ENCODE measurements at places on chromosomes 12 and 14.

DNA sequence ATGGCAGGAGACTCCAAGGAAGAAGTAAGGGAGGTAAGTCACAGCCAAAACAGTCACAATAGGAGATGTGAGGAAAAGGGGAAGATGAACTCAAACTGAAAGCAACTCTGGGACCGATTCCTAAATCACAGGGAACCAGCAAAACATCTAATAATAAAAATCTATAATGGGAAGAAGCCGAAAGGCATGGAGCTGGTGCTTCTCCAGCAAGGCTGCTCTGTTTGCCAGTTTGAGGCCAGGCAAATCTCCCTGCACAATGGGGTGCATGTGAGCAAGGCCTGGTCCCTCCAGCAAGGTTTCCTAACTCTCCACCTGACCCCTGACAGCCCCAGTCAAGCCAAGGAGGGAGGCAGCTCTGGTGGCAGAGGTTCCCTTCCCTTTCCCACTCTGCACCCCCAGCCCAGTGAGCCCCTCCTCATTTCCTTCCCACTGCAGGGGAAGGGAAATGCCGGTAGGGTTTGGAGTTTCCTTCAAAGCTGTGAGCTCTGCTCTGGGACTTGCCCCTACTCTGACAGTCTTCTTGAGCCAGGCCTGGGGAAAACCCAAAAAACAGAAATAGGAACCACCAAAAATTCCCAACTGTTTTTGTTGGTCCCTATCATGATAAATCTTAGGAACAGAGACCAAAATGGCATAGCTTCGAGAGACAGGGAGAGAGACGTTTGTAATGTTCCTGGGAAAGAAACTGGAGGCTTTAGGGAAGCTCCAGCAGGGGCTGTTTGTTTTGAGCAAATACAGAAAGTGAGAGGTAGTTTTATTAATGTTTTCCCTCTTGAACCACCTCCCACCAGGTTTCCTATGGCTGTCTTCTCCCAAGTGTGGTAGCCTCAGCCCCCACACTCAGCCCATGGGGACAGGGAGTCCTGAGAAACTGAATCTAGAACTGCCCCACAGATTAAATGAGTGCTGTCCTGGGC, 34.6 kb downstream of the FMNL3 start:
- DNase-seq = no peak

DNA sequence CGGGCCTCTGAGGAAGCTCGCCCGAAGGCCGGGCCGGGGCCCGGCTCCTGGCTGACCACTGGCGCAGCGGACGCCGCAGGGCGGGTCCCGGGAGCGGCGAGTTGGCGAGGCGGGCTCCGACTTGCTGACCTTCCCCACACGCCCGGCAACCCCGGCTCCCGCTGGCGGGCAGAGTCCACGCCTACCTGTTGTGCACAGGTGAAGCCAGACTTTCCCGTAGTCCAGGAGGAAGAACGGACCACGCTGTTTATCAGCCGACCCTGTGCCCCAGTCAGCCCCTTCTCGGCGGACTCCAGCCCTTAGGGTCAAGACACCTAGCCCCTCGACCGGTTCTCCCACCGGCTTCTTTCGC, 407 bp downstream of the HEATR5A start:
- no peak for DNase-seq

DNA sequence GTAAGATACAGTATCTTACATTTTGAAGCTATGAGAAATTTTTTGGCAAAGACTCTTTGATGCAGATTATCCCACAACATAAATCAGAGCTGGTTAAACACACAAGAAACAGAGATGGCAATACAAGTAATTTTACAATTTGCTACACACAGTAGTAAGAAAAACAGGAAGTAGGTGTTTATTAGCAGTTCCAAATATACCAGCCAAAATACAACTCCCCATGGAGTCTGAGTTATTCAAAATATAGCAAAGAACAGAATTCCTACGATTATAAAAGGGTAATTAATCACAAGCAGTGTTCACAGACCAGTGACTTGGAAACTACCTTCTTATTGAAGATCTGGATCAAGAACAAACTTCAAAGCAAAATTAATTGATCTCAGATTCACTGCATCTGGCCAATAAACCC, 83.9 kb downstream of the BMP4 start:
- no peak for DNase-seq

- no peak for DNase-seq
These were observed 54.1 kb downstream of the DUSP16 start for GRCh38 chr12:12508612-12509011.

GRCh38 chr12:115918763-115919162, 358.7 kb downstream of the MED13L start:
- DNase-seq = no peak

DNA sequence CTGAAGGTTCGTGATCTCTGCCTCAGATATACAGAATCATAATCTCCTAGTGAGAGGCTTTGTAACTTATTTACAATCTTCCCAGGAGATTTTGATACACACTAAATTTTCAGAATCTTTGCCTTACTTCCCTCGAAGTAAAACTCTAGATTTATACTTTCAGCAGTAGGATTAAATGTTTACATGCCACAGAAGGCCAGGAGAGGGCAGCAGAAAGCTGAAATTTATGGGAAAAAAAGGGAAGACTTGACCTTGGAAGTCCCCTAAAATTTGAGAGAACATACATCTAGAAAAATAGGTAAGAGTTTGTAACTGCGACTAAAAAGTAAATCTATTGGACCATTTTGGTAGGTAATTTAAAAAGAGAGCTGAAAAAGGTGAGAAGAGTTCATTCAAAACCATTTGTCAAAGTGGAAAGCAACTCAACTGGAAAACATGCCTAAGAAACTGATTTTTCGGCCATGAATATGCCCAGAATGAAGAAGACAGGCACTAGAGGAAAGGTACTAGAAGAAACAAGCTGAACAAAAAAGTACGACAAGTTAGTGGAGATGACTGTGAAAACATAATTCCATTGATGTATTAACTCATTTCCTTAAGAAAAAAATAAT, 242.0 kb upstream of the MDGA2 start:
- DNase-seq = no peak

DNA sequence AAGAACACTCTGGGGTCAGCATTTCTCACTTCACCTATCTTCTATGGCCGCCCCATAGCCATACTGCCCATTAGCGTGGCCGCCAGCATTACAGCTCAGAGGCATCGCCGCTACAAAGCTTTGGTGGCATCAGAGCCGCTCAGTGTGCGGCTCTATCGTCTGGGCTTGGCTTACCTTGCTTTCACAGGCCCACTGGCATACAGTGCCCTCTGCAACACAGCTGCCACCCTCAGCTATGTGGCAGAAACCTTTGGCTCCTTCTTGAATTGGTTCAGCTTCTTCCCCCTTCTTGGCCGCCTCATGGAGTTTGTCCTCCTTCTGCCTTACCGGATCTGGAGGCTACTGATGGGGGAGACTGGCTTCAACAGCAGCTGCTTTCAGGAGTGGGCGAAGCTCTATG, 2.6 kb downstream of the DNAJC22 start:
- DNase-seq = no peak

- DNase-seq = no peak
These were observed 172.9 kb upstream of the PRICKLE1 start for GRCh38 chr12:42762395-42762925.

GRCh38 chr14:52922059-52922458, 28.8 kb downstream of the FERMT2 start:
- no peak for DNase-seq

- DNase-seq = no peak
These were observed 63.6 kb upstream of the NUDT4 start for GRCh38 chr12:93314177-93314497.

- no peak for DNase-seq
These were observed 86.8 kb upstream of the PKP2 start for GRCh38 chr12:32983332-32983731.

DNA sequence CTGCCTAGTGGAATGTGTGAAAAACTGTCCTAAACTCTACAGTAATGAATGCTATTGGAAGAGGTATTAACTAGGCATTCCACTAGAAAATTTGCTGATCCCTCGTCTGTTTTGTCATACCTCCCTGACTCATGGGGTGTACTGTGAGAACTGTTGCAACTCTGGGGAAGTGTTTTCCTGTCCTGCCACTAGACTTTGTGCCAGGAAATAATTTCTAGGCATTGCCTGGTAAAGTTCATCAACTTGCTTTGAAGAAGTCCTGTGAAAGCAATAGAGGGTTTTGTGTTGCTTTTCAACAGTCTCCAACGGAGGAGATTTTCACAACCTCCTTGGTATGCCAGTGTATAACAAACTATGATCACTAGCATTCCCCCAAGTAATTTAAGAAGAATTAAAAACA, 139.9 kb downstream of the AKAP6 start:
- no peak for DNase-seq

DNA sequence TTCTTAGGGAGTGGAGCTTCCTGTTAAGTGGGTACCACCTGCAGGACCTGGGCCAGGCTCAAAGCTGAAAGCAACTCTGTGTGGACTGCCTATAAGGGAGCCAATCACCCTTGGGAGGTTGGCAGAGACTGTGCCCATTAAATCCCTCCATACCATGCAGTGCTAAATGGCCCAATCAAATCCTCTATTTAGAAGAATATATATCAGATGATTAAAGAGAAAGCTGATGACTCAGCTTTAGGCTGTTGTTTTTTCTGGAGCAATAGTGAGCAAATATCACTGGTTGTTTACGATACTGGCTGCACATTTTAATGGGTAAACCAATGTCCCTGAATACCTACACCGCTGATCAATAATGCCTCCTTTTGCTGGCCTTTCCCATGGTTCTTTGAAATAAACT, 101.3 kb downstream of the TMX1 start:
- DNase-seq = no peak
